Upper lobe of left lung (tissue), 6 donors: ENCODE measurements at places on chromosomes 2 and 18. TPM values are rescaled to one million over a fixed set of nuclear protein-coding genes. Genes with fewer than 3 reads are reported as not detected.

CIB4 gene
- not detected for total RNA-seq

INHBB gene
- total RNA-seq, result 11.2 TPM

GAD1 gene
- total RNA-seq, result not detected

SGPP2 gene
- 17.2 TPM for total RNA-seq

CHRND gene
- not detected for total RNA-seq

CAPN13 gene
- 17.9 TPM for total RNA-seq

WNT6 gene
- total RNA-seq, result not detected

ZC3H15 gene
- 46.1 TPM for total RNA-seq

KCNE4 gene
- 1.9 TPM for total RNA-seq

CYRIA gene
- total RNA-seq, result 23.5 TPM

GDF7 gene
- total RNA-seq, result 0.33 TPM

AQP4 gene
- total RNA-seq, result 253 TPM

GPBAR1 gene
- total RNA-seq, result 6.4 TPM

INPP5D gene
- total RNA-seq, result 25.9 TPM
